Urothelium cell line (cell line): ENCODE measurements at places on chromosomes 5 and 9.

DNA sequence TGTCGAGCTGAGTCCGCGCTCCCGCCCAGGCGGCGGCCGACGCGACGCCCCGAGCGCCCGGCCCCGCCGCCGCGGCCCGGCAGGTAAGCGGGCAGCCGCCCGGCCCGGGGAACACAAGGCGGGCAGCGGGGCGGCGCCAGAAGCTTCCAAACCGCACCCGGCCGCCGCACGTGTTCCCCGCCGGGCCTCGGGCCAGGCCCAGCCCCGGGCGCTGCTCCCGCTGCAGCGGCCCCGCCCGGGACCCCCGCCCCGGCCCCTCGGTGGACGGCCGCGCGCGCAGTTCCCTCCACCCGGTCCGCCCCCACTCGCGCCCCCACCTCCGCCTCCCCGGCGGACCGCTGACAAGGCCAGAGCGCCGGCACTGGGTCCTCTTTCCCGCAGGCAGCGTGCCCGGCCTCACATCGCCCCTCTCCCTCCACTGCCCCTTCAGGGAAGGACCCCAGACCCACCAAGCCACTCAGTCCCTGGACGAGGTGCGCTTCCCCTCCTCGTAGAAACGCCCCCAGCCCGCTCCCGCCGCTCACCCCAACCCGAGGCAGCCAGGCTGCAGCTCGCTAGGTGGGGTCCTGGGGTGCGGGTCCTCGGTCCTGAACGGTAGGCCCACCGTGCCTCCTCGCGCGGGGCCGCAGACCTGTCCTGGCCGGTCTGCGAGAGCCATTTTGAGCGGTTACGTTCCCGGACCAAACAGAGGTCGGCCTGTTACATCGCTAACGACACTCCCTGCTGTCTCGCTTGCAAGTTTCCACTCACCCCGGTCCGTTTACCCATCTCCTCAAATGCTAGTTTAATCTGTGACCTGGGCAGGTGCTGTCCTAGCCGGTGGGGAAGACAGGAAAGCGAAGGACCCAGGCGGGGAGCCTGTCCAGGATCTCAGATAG is 475 bp downstream of the WDR5 start:
- peak; percentile 14 for DNase-seq

DNA sequence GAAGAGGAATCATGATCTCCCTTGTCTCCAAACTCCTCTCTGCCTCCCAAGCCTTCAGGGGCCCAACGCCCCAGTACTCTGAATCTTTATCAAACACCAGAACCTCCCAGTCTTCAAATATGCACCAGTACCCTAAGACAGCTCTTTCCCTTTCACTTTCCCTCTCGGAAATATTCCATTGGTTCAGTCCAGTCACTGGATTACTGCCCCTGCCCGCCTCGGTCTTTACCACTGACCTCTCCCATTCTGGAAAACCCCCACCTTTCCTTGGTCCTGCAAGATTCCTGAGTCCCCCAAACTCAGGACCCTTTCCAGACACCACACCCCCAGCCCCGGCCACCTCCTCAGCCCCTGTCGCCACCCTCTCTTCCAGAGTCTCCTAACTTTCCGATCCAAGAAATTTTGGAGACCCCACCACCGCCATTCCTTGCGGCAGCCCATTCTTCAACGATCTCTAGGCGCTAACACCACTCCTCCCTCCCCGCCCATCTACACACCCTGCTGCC is 674 bp downstream of the C5orf15 start:
- DNase-seq = no peak

DNA sequence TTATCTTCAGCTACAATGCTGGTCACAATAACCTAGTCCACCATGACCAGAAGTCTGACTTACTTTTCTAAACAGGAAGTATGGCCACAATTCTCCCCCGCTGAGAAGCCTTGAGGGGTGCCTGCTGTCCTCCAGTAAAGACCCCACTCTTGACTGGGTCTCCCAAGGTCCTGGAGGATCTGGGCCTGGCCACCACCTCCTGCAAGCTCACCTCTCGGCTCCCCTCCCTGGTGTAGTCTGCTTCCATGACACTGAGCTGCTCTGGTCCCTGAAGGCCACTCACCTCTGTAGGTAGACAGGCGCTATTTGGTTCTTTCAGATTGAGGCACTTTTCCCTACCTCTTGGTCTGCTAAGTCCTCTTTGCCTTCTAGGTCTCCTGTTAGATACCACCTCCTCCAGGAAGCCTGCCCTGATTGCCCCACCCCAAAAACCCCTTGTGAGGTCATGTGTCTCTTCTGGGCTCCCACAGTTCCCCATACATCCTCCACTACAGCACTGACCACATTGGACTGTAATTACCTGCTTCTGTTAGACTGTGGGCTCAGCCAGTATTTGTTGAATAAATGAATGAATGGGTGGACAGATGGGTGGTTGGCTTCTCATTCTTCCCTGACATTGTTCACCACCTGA is 62.6 kb upstream of the IER5L start:
- no peak for DNase-seq

- DNase-seq = no peak
Observed at GRCh38 chr5:7876867-7877266, 7.9 kb downstream of the MTRR start.

- no peak for DNase-seq
Observed at GRCh38 chr9:109769250-109769649, 10.7 kb upstream of the PALM2AKAP2 start.

GRCh38 chr5:140338908-140339307 is 7.5 kb downstream of the HBEGF start:
- no peak for DNase-seq

DNA sequence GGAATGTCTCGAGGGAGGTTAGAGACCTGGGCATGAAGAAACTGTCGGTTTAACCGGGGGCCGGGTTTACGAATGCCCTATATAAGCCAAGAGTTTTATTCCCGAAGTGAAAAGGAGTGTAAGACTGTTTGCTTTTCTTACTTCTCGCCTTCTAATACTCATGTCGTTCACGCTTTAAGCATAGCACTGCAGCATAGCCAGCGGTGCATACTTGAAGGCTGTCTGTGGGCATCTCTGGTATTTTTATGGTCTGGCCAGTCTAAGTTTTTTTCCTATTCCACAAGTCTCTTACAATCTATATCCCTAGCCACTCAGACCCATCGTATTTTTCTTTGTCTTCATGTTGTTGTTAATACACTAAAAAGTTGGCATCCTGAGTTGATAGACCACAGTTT is 1.2 kb downstream of the UHRF2 start:
- DNase-seq = peak; percentile 13

DNA sequence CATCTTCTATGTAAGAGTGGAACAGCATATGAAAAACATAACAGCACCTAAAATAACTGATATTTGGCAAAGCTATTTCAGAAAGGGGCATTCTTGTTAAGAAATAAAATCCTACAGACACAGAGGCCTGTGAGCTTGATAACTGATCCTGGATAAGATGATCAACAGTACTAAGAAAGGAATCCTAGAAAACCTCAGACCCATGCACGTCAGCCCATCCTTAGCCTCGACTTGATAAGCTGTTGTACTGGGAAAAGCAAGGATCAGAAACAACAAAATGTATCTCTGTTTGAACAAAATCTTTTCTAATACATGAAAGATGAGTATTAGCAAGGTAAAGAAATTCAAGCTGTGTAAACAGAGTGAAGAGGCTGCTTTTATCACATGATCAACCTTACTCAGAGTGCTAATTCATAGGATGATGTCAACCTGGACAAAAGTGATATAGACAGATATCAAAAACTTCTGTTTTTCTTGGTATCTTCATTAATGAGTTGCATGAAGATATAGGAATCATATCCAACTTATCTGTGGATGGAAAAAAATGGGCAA is 15.2 kb downstream of the LIFR start:
- no peak for DNase-seq

GRCh38 chr9:91824601-91825305 is 125.3 kb downstream of the ROR2 start:
- no peak for DNase-seq

- DNase-seq = no peak
Observed at GRCh38 chr9:92749071-92749933, 15.3 kb downstream of the BICD2 start.

- peak; percentile 71 for DNase-seq
Observed at GRCh38 chr9:129624168-129624759, 1.7 kb upstream of the NTMT1 start.

GRCh38 chr9:133004091-133004998 is 25.9 kb downstream of the GFI1B start:
- DNase-seq = no peak

GRCh38 chr5:87876616-87877015 is 392.0 kb downstream of the TMEM161B start:
- no peak for DNase-seq

GRCh38 chr5:174527916-174528540 is 196.4 kb upstream of the MSX2 start:
- no peak for DNase-seq

DNA sequence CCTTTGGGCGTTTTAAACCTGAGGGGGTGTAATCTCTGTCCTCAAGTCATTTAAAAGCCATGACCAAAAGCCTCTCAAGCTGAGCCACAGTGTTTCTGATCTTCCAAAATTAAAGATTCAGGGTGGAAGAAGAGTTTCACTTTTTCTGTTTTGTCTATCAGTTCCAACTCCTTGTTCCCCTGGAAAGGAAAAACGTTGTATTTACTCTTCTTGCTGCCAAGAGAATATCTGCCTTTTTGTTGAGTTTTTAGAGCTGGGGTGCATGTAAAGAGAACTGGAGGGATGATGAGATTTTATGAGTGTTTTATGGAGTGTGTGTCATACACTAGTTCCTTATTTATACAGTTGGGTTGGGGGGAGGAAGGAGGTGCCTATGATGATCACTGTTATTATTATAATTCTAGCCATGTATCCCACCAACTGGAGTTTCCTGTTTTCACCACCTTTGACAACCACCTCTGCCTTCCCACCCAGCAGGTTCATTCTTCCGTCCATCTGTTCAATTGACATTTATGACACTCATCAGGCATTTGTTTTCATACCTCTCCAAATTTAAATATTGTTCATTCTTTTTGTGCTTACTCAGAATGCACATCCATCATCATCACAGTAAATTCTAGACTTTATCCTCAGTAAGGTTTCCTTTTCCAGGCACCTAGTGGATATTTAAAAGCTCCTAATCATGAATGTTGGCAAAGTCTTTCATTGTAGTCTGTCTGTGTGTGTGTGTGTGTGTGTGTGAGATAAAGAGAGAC is 97.9 kb upstream of the MPDZ start:
- DNase-seq = no peak
